A549 treated with Hydrocortisone at 1 μM for 4 hours (cell line): ENCODE measurements at places on chromosomes 7 and 10. TPM values are rescaled to one million over a fixed set of nuclear protein-coding genes. Genes with fewer than 3 reads are reported as not detected.

Gene GNGT1
- not detected in 5 replicates for total RNA-seq

Gene PAX4
- total RNA-seq = not detected in 5 replicates

Gene AKR1C8
- total RNA-seq = not detected in 5 replicates

Gene GRID2IP
- 0.02 TPM in 1 of 5 replicates, not detected in the others for total RNA-seq

Gene ANKRD1
- total RNA-seq = 26.4 to 54.1 TPM (median 40.0 TPM) in 5 replicates

Gene ZPBP
- total RNA-seq = not detected in 5 replicates

Gene OR9A2
- total RNA-seq = not detected in 5 replicates

Gene TRIM73
- total RNA-seq = 1.2 to 2.1 TPM (median 1.8 TPM) in 5 replicates

Gene NODAL
- not detected in 5 replicates for total RNA-seq

Gene UTF1
- 0.10 TPM in 1 of 5 replicates, not detected in the others for total RNA-seq

Gene SEMA3C
- total RNA-seq = 45.2 to 85.7 TPM (median 75.5 TPM) in 5 replicates

Gene GIMAP1
- total RNA-seq = not detected in 5 replicates

Gene DDX56
- 110 to 138 TPM (median 117 TPM) in 5 replicates for total RNA-seq
